ENCODE measurements at places on chromosomes 12 and 14. TPM values are rescaled to one million over a fixed set of nuclear protein-coding genes. Genes with fewer than 3 reads are reported as not detected.

Gene SLC22A17
- 5.5 TPM for total RNA-seq

Gene TSPAN8
- 0.22 TPM for total RNA-seq

Gene STXBP6
- 2.7 TPM for total RNA-seq

Gene PTHLH
- total RNA-seq: 14.2 TPM

Gene NOVA1
- 4.7 TPM for total RNA-seq

Gene TAMALIN
- total RNA-seq: 1.0 TPM

Gene ACSM4
- total RNA-seq: not detected

Gene SLC35F4
- total RNA-seq: not detected

Gene KLRD1
- not detected for total RNA-seq

Gene KCNH3
- total RNA-seq: 2.2 TPM

Gene GPRC5D
- total RNA-seq: not detected

Gene BCDIN3D
- total RNA-seq: 4.1 TPM

Gene DBX2
- total RNA-seq: not detected

Gene PRIMA1
- total RNA-seq: 0.45 TPM

Gene SLC4A8
- total RNA-seq: 1.5 TPM

Gene SDSL
- 24.5 TPM for total RNA-seq

Measured in A549 treated with AZD2906 at 1 μM for 4 hours (cell line).